Endothelial cell (in vitro differentiated cells): ENCODE measurements at places on chromosomes 1 and 21. TPM values are rescaled to one million over a fixed set of nuclear protein-coding genes. Genes with fewer than 3 reads are reported as not detected.

The SORT1 gene
- total RNA-seq: 49.0 TPM

The TAF1A gene
- 6.6 TPM for total RNA-seq

The LENEP gene
- total RNA-seq: 0.82 TPM

The BEND5 gene
- 9.1 TPM for total RNA-seq

The C1orf87 gene
- total RNA-seq: 0.23 TPM

The AMPD1 gene
- not detected for total RNA-seq

The WNT2B gene
- 1.3 TPM for total RNA-seq

The KRTAP10-6 gene
- not detected for total RNA-seq

The GBP7 gene
- 0.69 TPM for total RNA-seq

The C1orf53 gene
- total RNA-seq: 2.4 TPM

The MATN1 gene
- total RNA-seq: 1.7 TPM

The GIPC2 gene
- 2.9 TPM for total RNA-seq

- no peak for DNase-seq
Observed at GRCh38 chr21:20965816-20966215, 32.4 kb upstream of the NCAM2 start.

GRCh38 chr1:186985889-186986491, 157.2 kb downstream of the PLA2G4A start:
- DNase-seq: peak; percentile 28

DNA sequence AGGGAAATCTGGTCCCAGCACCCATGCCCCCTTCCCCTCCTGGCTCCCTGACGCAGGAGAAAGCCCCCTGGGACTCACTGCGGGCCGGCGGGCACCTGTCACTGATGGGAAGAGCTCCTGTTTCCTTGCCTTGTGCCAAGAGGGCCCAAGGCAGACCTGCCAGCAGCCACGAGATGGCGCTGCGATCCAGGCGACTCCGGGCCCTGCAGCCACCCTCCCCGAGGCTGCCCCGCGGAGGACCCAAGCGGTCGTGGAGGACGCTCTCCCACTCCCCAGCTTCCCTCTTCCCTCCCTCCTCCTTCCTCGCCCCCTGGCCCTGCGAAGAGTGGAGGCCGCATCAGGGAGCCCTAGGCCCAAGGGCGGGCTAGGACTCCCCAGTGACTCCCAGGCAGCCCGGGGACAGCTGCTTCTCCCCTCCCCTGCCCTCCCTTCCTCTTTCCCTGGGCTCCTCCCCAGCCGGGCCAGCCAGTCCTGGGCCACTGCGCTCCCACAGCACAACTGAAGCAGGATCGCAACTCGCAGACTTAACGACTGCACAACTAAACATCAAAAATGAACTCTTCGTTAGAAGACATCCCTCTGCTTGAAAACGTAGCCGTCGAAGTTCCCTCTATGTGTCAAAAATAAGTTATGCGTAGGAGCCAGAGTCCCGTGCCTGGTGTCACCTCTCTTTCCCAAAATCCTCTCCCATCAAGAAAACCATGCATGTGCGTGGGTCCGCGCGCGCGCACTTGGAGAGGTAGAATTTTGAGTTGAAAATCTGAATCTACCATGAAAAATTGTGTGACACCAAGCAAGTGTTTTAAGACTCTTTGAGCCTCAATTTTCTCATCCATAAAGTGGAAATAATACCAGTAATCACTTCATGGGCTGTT, 34.2 kb downstream of the BATF3 start:
- peak; percentile 93 for DNase-seq

GRCh38 chr1:51487628-51488027, 31.4 kb downstream of the EPS15 start:
- no peak for DNase-seq

DNA sequence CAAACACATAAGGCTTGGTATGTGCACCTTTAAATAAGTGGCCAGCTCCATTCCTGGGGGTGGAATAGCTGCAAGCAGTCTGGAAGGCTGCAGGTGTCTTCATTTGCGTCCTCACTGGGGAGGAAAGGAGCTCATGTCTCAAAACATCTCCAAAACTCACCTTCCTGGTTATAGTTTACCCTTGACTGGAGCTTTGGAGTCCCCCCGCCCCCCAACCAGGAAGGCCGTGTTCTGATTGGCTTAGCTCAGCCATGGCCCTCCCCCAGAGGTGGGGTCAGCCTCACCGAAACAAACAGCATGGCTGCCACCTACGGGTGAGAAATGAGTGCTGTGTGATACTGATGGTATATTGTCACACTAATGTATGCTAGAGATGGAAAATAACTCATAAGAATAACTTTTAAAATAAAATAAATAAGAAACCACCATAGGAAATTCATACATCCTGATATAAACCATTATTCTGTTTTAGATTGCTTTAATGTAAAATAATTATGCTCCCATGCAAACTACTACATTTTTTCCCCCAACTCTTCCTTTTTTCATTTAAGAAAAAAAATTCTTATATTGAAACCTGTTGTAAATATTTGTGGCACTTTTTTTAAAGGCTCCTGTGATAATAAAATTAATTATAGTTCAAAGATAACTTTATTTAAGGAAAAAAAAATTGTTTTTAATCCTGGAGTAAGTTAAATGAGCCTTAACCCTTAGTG, 90.8 kb downstream of the ZP4 start:
- DNase-seq: peak; percentile 64

- DNase-seq: no peak
Observed at GRCh38 chr1:63630666-63631065, 37.5 kb downstream of the PGM1 start.

DNA sequence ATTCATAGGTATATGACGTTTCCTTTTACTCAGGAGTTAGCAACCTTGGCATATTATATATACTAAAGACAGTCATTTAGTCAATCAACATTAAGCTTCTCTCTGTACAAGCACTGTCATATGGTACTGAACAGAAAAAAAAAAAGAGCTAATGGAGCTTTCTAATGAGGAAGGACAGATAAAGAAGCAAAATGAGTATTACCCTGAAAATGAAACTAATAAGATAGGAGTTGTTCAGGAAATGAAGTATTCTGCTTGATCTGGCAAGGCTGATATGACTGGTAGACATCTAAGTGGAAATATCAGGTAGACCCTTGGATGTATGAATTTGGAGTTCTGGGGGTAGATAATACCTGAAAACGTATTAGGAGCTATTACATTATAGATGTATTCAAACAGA, 4.3 kb upstream of the IKBKE start:
- DNase-seq: no peak

- DNase-seq: no peak
Observed at GRCh38 chr1:204574016-204574864, 58.0 kb downstream of the MDM4 start.

GRCh38 chr1:28915031-28915895, 894 bp downstream of the EPB41 start:
- peak; percentile 15 for DNase-seq

DNA sequence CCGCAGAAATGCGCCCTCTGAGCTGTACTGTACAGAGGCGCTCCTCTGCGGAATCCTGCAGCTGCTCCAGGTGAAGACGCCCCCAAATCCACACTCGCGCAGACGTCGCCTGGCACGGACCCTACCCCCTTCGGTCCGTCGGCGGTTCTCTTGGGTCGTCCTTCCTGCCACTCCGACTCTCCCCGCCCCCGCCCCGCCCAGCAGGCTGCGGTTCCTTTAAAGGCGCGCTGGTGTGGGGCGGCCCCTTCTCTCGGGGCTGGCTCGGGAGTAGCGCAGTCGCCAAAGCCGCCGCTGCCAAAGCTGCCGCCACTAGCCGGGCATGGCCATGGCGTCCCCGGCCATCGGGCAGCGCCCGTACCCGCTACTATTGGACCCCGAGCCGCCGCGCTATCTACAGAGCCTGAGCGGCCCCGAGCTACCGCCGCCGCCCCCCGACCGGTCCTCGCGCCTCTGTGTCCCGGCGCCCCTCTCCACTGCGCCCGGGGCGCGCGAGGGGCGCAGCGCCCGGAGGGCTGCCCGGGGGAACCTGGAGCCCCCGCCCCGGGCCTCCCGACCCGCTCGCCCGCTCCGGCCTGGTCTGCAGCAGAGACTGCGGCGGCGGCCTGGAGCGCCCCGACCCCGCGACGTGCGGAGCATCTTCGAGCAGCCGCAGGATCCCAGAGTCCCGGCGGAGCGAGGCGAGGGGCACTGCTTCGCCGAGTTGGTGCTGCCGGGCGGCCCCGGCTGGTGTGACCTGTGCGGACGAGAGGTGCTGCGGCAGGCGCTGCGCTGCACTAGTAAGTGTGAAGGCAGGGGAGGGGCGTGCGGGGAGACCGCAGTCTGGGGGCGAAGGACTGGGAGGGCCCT, at the start of gene RASSF5:
Gene RASSF5 (plus strand): TSS at position 248 of the 846 bp plus-strand sequence. CDS start 72 bp downstream, at position 320.
- DNase-seq: peak; percentile 47

DNA sequence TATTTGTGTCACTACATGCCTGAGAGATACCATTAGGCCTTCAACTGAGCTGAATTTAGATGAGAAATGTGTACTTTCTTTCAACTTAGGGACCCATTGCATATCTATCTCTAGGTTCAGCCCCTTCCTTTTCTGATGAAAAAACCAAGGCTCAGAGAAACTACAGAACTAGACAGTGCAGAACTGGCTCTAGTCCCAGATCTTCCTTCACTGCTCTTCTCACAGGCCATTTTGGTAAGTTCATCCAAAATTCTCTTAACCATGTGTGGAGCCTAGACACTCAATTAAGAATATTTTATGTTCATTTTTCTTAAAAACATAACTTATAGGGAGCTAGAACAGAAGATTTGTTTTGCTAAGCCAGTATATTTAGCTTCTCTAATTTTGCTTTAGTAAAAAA, 128.9 kb downstream of the ASTN1 start:
- no peak for DNase-seq

- DNase-seq: no peak
Observed at GRCh38 chr1:62336638-62336994, 17.4 kb upstream of the KANK4 start.

GRCh38 chr1:201506557-201507359, at the start of gene CSRP1:
TSS of gene CSRP1 (minus strand) at chr1:201507123. CDS start at chr1:201496303, 10,820 bp downstream.
- DNase-seq: peak; percentile 49

DNA sequence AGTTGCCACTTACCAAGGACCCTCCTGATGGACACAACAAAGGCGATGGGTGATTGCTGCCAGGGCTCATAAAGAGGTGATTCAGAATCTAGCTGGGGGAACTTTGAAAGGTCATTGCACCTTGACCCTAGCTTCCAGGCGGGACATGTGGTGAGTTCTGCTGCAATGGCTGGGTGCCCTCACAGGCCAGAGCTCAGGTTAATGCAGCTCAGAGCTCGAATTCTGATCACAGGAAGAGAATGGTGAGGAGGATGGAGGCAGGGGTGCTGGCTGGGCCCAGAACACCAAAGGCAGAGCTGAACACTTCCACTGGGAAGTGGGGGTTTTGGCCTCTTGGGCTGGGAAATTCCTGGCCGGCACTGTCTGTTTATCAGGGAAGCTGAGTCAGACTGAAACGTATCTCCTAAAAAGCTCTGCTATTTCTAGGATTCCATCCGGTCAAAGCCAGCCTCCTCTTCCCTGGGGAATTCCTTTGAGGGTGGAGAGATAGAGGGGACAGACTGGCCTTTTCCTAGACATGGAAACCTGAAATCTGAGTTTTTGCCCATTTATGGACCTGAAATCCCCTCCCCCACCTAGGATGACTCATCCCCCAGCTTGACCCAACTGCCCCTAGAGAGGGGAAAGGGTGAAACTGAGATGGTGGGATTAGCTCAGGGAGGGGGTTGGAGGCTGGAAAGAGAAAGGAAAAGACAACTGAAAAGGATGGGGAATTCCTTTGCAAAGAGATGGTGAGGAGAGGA, 27.2 kb downstream of the NUAK2 start:
- no peak for DNase-seq

- no peak for DNase-seq
Observed at GRCh38 chr1:236465959-236466303, 57.9 kb upstream of the LGALS8 start.

DNA sequence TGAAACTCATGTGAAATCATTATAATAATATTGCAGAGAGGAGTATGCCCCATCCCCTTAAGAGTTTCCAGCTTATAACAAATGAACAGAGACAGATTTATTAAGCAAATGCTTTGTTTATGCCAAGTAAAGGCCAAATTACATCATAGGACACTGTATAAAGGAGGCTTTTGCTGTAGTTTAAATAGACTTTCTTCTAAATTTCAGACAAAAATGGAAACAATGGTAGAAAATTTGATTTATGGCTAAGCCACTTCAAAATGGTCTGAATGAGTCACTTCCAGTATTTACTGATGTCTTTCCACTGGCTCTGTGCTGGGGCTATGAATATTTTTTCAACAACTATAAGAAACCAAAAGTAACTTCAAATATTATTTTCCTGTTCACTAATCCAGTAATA, 81.1 kb upstream of the ST6GALNAC5 start:
- DNase-seq: no peak

DNA sequence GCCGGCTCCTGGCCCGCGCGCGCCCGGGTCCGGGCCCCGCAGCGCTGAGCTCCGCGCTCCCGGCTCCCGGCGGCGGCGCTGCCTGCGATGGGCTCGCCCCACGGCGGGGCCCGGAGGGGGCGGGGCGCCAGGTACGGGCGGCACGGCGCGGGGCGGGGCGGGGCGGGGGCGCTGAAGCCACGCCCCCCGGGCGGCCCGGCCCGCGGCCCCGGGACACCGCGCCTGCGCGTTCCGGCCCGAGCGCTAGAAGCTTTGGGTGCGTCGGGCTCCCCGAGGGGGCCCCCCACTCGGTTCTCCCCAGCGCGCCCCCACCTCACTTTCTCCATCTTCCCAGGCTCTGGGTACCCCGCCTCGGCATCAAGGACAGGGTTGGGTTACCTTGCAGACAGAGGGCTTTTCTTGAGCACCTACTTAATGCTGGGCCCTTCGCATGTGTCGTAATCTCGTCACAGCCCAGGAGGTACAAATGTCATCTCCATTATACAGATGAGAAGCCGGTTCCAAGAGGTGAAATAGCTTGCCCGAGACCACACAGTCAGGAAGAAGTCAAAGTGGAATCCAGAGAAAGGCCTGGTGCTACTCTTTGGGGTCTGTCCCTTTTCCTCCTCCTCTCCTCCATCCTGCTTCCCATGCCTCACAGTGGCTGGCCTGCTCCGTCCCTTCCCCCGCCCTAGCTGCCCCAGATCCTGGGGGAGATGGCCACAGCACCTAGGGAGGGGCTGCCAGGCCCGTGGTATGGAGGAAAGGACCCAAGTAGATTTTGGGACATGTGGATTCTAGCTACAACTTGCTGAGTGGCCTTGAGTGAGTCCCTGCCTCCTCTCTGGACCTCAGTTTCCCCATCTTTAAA, 46.5 kb downstream of the RAP1GAP start:
- peak; percentile 42 for DNase-seq

GRCh38 chr1:116110567-116111523, at the start of gene MAB21L3:
TSS of gene MAB21L3 (plus strand) at chr1:116111399. CDS start at chr1:116112616, 1,217 bp downstream.
- DNase-seq: no peak

GRCh38 chr1:161019751-161020495, 1.0 kb downstream of the F11R start:
- peak; percentile 11 for DNase-seq

- DNase-seq: no peak
Observed at GRCh38 chr1:53567851-53568250, 108.7 kb downstream of the DMRTB1 start.

GRCh38 chr1:64476251-64476952, 6.5 kb downstream of the CACHD1 start:
- no peak for DNase-seq

DNA sequence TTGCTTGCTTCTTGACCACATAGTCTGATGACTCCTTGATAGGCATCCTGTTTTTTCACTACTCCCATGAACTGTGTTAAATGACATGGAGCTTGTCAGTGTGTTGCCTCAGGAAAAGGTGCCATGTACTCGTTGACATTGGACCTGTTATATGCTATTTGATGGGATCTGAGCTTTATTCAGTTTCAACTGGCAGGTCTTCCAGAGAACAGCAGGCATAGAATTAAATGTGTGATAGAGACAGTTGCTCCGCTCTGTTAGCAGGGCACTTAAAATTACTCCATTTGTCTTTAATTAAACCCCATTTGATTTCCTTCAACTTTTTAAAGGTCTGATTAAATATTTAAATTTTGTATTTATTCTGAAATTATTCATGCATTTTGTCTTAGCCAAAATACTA, 189.7 kb upstream of the ADGRL4 start:
- no peak for DNase-seq
